ENCODE measurements at places on chromosomes 3 and 15.

GRCh38 chr3:116561529-116561928, 116.2 kb upstream of the LSAMP start:
- no peak for DNase-seq

GRCh38 chr15:93566762-93567161, 477.8 kb upstream of the RGMA start:
- no peak for DNase-seq

DNA sequence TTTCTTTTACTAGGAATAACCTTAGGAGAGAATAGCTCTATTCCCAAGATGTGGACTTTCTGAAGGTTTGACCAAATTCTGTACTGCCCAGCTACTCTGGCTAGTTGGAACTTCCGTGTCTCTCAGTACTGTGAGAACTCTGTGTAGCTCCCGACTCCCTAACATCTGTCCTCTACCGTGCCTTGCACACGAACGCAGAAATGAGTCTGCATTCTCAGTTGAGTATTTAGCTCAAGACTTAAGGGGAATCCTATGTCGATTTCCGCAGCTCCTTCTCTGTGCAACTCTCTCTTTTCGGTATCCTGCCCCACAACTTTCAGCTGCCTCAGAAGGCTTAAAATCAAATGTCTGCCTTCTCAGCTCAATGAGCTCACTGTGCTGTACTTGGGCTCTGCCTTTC, 86.7 kb upstream of the EPHB3 start:
- no peak for DNase-seq

DNA sequence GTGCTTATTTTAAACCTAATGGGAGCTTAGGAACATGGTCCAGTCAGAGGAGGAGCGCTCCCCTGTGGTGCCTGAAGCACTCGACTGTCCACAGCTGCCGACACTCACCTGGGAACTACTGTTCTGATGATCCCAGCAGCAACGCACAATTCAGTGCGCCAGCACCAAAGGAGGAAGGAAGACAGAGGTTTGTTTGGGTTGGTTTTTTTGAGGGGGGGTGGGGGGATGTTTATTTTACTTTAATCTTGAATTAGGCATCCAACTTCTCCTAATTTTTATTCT, 48.8 kb upstream of the VGLL4 start:
- no peak for DNase-seq

DNA sequence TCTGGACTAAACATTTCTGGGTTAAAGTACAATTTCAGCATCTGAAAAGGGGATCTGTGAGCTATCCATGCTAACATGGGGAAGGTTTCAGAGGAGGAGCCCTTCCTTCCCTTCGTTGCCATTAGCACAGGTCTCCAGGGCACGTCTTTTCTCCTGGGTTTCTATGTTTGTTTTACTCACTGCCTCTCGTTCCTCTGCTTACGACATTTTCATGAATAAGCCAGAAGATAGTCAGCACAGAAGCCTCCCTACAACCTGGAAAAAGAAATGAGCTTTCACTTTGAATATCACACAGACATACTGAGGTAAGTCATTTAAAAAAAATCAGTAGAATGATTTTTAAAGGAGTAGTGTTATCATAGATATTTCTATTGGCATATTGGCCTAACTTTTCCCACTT, 117.2 kb upstream of the KCNMB2 start:
- no peak for DNase-seq

DNA sequence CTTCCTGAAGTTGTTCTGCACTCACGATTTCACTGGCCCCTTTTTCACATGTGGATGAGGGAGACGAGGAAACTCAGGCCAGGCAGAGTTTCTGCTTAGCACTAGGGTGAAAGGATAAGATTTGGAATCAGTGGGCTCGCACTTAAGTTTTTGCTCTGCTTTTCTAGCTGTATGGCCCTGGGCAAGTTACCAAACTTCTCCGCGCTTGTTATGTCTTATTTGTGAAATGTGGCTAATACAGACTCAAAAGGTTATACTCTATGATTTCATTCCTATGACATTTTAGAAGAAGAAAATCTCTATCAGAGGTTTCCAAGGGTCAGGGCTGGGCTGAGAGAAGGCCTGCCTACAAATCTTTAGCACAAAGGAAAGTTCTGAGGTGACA, 191.9 kb upstream of the LRIG1 start:
- no peak for DNase-seq

GRCh38 chr15:35311615-35312014, 226.5 kb upstream of the NANOGP8 start:
- DNase-seq: no peak

DNA sequence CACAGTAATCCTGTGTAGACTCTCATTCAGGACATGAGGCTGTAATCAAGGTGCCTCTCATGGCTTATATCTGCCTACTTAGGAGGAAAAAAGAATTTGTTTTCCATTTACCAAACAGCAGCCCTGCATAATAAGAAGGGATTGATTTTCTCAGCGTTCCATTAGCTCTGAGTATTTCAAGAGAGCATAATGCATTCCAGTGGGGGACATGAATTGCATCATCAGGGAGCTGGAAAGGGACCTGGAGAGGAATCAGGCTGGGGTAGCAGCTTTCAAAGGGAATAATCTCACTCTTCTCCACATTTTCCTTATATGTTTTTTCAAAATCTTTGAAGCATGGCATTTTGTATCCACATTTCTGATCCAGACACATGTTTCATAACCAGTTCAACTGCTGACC, 150.6 kb upstream of the ANKRD28 start:
- DNase-seq: no peak
